NAMALWA (cell line): ENCODE measurements at places on chromosomes 7 and 10.

GRCh38 chr10:32937911-32938424 lies 20.1 kb downstream of the ITGB1 start:
- no peak for DNase-seq

- peak; percentile 87 for DNase-seq
These were observed 6.9 kb downstream of the BAZ1B start for GRCh38 chr7:73515178-73515577.

- DNase-seq, result no peak
These were observed 1020.2 kb upstream of the C7orf33 start for GRCh38 chr7:147570390-147570789.

DNA sequence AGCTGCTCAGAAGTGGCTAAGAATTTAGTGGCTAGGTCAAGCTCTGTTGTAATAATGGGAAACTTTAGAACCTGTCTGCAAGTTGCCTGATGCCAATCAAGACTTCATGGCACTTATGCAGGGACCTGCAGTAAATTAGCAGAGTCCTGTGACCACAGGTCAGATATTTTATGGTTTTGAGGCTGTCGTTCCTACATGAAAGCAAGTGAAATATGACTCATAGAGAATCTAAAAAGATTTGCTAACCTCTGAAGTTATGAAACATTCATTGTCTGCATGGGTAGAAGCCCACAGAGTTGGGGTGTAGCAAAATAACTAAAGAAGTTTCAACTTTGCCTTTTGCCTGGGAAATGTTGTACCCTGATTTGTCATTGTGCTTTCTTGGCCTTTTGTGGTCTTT lies 32.3 kb downstream of the SLC39A12 start:
- DNase-seq, result no peak

DNA sequence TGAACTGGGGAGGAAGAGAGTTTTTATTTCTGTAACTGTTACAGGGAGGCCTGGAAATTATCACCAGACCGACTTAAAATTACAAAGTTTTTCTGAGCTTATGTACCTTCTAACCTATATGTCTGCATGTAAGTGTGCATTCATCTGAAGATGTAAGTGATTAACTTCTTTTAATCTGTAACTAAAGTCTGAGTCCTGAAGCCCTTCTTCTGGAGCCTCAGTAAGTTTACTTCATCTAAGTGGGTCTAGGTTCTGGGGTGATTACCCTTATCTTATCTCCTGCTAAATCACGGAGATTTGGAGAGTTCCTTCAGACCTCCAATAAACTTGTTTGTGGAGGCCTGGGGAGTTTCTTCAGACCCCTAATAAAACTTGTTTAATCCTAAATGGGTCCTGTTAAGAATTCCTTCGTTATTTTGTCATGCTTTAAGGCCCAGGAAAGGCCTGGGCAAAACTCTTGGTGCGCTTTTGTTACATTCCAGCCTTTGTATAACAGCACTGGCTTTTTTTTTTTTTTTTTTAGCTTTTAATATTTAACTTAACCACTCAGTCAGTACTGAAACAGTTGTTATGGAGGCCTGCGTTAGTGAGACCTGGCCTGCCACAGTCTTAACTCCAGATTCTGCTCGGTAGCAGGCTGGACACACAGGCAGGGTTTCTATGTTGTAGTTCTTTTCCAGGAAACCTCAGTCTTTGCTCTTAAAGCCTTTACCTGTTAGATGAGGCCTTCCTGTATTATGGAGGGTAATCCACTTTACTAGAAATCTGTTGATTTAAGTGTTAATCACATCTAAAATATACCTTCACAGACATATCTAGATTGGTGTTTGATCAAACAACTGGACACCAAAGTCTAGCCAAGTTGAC lies 33.0 kb downstream of the TPST1 start:
- no peak for DNase-seq

- DNase-seq, result no peak
These were observed 73.4 kb downstream of the FBXL13 start for GRCh38 chr7:103001210-103001609.

GRCh38 chr10:80474941-80475340 lies 20.8 kb downstream of the TSPAN14 start:
- no peak for DNase-seq

DNA sequence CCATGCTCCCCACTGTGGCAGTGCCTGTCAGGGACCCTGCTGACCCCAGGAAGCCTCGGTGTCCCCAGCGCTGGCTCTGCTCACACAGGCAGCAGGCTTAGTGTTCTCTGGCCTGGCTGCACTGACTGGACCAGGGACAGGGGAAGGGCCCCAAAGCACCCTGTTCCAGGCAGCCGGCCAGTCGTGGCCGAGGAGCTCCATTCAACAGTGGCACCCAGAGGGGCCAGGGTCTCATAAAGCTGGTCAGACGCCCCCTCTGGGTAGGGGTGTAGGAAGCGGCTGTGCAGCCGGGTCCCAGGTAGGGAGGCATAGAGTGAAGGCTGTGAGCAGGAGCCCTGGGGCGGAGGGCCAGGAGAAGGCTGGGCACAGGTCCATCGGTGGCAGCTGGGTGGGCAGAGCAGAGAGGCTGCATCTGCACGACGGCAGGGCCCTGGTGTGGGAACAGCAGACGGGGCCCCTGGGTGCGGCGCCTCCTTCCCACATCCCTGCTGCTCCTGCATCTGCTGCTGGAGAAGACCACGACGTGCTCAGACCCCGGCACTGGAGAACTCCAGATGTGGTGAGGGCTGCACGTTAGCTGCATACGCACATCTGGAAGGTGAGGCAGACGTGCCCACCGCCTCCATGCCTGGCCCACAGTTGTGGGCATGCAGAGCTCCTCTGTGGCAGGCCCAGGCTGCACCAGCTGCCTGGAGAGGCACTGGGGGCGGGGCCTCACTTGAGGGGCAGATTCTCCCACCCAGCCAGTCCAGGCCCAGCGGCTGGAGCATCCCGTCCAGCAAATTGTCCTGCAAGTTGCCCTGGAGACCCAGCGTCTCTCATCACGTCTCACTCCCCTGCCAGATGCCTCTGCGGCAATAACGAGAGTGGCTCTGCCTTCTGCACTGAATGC lies 25.1 kb downstream of the MNX1 start:
- DNase-seq, result no peak

DNA sequence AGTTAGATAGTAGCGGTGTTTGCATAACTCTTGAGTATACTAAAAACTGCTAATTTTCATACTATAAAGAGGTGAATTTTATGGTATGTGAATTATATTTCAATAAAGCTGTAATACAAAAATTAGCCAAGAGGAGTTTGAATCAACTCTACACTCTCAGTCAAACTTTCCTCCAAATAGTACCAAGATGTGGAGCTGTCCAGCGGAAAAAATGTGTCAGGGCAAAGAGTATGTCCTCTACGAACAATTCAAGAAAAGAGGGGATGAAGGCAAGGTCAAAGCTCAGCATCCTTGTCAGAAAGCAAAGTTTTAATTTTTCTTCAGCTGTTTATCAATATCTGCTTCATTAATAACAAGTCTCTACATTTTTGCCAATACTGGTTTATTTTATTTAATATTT lies 51.8 kb upstream of the CDC14C start:
- DNase-seq, result no peak

GRCh38 chr7:156475179-156475578 lies 165.4 kb upstream of the RNF32 start:
- DNase-seq, result no peak

GRCh38 chr7:142862351-142862750 lies 7.5 kb downstream of the EPHB6 start:
- DNase-seq, result no peak

GRCh38 chr7:124996778-124997177 lies 67.2 kb upstream of the POT1 start:
- DNase-seq, result peak; percentile 52

- DNase-seq, result no peak
These were observed 147.8 kb upstream of the KLF14 start for GRCh38 chr7:130881799-130882141.

DNA sequence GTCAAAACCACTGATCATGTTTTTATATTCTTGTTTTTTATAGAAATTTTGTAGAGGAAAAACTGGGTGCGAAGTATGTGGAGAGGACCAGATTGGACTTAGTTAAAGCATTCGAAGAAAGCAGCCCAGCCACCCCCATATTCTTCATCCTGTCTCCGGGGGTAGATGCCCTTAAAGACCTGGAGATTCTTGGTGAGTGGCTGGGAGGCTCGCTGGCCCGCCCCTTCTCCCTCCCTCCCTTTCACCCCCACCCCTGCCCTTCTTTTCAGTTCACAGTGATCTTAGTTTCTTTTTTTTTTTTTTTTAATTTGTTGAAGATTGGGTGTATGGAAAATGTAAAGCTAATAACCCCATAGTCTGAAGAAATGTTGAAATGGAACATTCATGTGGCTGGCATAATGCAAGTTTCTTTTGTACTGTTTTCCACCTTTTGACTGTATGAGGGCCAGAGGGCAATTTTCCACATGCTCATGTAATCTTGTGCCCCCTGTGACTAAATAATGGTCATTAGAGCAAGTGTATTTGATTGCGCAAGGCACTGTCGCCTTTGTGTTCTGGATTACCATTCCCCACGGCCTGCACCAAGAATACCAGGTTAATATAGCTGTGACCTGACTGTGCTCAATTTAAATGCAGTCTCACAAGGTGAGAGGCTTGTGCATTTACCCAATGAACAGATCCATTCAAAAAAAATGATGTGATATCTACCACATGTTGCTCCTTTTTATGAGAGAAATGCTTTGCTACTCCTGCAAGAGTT lies 77.7 kb downstream of the CDCA7L start:
- no peak for DNase-seq

GRCh38 chr7:124364283-124364682 lies 331.4 kb upstream of the TMEM229A start:
- no peak for DNase-seq

DNA sequence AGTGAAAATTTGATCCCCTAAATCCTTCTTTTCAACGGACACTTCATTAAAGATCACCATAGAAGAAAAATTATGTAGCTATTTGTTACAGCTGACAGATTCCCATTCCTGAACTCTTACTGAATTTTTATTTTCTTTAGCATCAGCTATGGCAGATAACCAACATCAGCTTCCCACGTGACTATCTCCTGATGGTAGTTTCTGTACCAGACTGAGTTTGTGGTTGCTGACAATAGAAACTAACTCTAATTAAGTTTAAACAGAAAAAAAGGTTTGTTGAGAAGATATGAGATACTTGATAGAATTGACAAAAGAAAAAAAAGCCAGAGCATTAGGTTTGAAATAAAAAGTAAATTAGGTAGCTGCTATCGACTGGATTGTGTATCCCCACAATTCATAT lies 101.8 kb downstream of the DYNC1I1 start:
- no peak for DNase-seq

DNA sequence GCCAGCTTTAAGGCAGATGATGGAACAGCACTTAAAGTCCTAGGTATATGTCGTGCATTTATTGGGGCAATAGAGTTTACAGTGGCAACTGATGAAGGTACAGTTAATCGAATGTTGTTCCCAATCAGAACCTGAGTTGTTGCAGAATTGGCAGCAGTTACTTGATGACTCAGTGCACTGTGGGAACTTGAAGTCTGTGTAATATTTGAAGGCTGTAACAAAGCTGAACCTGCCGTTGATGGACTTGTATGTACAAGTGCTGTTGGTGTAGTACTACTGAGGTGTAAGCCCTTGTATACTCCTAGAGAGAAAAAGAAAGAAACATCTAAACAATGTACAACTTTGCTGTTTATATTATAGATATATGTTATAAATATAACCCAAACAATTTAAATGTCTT lies 75.3 kb downstream of the EPC1 start:
- DNase-seq, result no peak

GRCh38 chr7:34760271-34760670 lies 102.3 kb downstream of the NPSR1 start:
- no peak for DNase-seq

DNA sequence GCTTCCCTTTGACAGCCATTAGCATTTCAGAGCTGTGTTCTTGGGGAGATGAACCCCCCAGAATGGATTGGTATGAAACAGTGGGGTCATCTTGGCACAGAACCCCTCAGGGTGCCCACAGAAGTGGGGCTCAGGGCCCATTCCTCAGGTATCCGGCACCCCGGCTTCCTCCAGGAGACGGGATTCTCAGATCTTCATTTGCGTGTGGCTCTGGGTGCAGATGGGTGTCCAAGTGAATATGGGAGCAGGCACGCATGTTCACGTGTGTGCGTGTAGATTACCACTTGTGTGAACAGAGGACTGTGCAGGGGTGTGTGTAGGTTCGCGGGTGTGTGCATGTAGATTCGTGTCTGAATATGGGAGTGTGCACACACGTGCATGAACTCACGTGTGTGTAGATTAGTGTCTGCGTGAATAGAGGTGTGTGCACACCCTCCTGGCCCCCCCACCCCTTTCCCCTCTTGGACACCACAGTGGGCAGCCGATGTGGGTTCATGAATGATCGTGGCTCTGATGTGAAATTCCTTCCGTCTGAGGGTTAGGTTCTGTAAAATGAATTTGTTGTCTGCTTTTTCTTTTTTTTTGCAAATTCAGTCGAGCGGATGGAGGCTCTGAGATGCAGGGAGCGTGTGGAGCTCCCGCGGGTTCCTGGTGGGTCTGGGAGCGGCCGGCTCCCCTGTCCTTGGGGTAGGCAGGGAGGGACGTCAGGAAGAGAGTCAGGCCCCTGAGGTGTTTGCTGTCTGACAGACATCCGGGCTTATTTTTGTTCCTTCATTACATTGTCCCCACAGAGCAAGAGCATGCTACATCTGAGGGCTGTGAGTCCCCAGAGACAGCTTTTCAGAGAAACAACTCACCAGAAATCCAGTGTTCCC lies 7.4 kb downstream of the ELFN1 start:
- no peak for DNase-seq

- DNase-seq, result no peak
These were observed 36.4 kb downstream of the JAKMIP3 start for GRCh38 chr10:132102071-132102716.

GRCh38 chr10:17655567-17656146 lies 11.7 kb downstream of the STAM start:
- peak; percentile 8 for DNase-seq

DNA sequence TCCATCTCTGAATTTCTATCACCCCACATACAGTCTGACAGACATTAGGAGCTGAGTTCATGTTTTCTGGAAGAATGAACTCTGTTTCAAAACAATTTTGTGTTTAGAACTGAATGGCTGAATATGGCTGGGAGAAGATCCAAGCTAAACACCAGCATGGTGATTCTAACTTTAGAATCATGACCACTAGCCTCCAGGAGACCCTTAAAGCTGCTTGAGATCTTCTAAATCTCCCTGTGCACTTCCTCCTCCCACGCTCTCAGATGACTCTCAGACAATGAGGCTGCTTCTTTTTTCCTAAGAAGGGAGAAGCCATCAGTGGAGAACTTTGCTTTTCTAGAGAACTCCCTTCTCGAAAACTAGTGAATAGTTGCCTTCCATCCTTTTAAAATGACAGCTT lies 711.2 kb downstream of the GRID1 start:
- no peak for DNase-seq

- no peak for DNase-seq
These were observed 1.0 kb upstream of the PRKAR2B start for GRCh38 chr7:107043491-107043890.
